ENCODE measurements at places on chromosomes 5 and 9. TPM values are rescaled to one million over a fixed set of nuclear protein-coding genes. Genes with fewer than 3 reads are reported as not detected.
A peak's percentile ranks its signal among the peaks of the same experiment; 100 is the strongest.

- H3K27me3 ChIP-seq: no peaks in the 10 kb centered on the region
- no peak for DNase-seq
These were observed 302.4 kb upstream of the ZNF462 start for GRCh38 chr9:106560540-106560939.

- H3K27me3 ChIP-seq: peaks cover 35% of the 10 kb centered on the region
- H3K4me1 ChIP-seq: peaks cover 45% of the 10 kb centered on the region
- no peak for DNase-seq
- H3K36me3 ChIP-seq: no peaks in the 10 kb centered on the region
These were observed at the start of the genes EIF4E1B and SNCB for GRCh38 chr5:176629853-176630680. Gene EIF4E1B (plus strand): TSS chr5:176630675. CDS start chr5:176642788, 12,113 bp downstream. Gene SNCB (minus strand): TSS chr5:176630534. CDS start chr5:176629654, 880 bp downstream.

- peaks cover 3% of the 10 kb centered on the region for H3K36me3 ChIP-seq
- H3K4me1 ChIP-seq: peaks cover 17% of the 10 kb centered on the region
- DNase-seq: no peak
- H3K4me3 ChIP-seq: no peak overlapping the region
- H3K27me3 ChIP-seq: no peaks in the 10 kb centered on the region
These were observed 12.8 kb downstream of the AKNA start for GRCh38 chr9:114374936-114375335.

DNA sequence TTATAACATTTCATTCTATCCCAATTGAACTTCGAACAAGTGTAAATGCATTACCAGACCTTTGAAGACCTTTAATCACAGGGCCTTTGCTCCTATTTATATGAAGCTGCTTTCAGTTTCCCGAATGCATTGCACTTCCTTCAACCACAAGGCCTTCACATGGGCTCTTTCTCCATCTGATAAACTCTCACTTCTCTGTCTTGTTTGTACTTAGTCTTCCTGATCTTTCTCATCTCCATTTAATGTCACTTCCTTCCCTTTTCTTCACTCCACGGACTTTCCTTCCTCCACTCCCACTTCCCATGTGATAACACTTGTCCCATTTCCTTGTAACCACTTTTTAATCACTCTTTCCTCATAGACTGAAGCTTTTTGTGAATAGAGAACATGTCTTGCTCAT is 74.3 kb upstream of the TNC start:
- DNase-seq: no peak
- no peaks in the 10 kb centered on the region for H3K27me3 ChIP-seq
- no peaks in the 10 kb centered on the region for H3K4me1 ChIP-seq
- no peak overlapping the region for H3K27ac ChIP-seq
- H3K4me3 ChIP-seq: no peak overlapping the region

DNA sequence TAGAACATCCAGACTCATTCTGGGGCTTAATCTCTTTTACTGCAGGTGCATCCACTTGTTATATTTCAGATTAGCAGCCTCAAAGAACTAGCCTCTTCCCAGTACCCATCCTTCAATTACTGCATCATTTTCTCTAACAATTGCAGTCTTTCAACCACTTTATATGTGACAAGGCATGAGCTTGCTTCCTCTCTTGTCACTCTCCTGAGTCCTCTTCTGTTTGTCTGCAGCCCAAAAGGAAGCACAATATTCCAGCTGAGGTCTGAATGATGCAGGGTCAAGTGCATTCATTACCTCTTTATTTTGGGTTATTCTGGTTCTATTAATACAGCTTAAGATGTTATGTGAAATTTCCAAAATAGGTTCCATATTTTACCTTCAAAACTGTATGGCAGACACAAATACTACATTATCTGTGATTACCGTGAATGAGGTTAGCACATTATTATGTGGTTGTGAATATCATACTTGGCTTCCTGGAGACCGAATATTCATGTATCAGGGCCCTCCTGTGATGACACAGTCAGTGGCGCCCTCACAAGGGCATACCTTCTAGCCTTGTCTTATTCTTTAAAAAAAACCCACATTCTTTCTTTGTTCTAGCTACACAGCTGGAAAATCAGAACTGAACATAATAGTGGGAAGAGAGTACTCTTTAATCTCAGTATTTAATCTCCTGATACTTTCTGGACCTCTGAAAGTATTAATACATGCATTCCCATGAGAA is 323.8 kb downstream of the PDE4D start:
- H3K4me1 ChIP-seq: no peaks in the 10 kb centered on the region
- no peaks in the 10 kb centered on the region for H3K36me3 ChIP-seq
- DNase-seq: no peak

DNA sequence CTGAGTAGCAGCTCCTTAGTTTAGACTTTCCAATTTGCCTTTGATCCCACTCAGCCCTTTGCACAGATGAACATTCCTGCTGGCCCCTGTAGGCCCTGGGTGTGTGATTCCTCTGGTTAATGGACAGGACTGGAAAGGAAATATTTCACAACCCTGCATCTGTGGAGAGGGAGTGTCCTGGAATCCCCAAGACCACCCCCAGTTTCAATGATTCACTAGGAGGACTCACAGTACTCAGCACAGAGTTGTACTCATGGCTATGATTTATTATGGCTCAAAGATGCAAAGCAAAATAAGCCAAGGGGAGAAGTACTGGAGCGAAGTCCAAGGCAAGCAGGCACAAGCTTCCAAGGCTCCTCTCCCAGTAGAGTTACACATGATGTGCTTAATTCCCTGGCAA is 42.4 kb upstream of the TJP2 start:
- peaks cover 30% of the 10 kb centered on the region for H3K4me1 ChIP-seq
- H3K27ac ChIP-seq: peak overlapping the region; percentile 89
- H3K36me3 ChIP-seq: no peaks in the 10 kb centered on the region
- no peaks in the 10 kb centered on the region for H3K27me3 ChIP-seq
- H3K4me3 ChIP-seq: no peak overlapping the region

The NIPAL4 gene
- polyA plus RNA-seq: 12.6 TPM

DNA sequence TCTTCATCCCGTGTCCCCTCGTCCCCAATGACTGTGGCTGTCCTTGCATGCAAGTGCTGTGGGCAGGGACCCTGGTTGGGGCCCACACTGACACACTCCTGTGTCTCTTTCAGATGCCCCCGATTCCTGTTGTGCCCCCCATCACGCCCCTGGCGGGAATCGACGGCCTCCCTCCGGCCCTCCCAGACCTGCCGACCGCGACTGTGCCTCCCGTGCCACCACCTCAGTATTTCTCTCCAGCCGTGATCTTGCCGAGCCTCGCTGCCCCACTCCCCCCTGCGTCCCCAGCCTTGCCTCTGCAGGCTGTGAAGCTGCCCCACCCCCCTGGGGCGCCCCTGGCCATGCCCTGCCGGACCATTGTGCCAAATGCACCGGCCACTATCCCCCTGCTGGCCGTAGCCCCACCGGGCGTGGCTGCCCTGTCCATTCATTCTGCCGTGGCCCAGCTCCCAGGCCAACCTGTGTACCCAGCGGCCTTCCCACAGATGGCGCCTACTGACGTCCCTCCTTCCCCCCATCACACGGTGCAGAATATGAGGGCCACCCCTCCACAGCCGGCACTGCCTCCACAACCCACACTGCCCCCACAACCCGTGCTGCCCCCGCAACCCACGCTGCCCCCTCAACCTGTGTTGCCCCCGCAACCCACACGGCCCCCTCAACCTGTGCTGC is 75.0 kb downstream of the WNK2 start:
- H3K36me3 ChIP-seq: no peaks in the 10 kb centered on the region
- no peak overlapping the region for H3K27ac ChIP-seq
- no peak overlapping the region for H3K4me3 ChIP-seq
- no peak for DNase-seq

DNA sequence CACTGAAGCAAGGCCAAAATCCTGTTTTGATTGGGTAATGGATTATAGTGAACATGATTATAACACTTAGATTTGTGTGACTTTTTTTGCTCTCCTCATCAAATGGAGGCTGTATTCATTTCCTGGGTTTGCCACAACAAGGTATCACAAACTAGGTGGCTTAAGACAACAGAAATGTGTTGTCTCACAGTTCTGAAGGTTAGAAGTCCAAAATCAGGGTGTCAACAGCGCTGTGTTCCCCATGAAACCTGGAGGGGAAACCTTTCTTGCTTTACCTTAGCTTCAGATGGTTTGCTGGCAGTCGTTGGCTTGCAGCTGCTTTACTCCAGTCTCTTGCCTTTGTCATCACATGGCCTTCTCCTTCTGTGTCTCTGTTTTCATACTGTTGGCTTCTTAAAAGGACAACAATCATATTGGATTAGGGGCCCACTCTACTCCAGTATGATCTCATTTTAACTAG is 32.4 kb downstream of the CDC42SE2 start:
- no peaks in the 10 kb centered on the region for H3K27me3 ChIP-seq
- no peaks in the 10 kb centered on the region for H3K4me1 ChIP-seq
- no peak for DNase-seq
- no peak overlapping the region for H3K4me3 ChIP-seq

The GRIA1 gene
- polyA plus RNA-seq: not detected

- H3K27me3 ChIP-seq: peaks cover 35% of the 10 kb centered on the region
- DNase-seq: no peak
- H3K4me3 ChIP-seq: peak overlapping the region; percentile 22
- no peaks in the 10 kb centered on the region for H3K36me3 ChIP-seq
- H3K27ac ChIP-seq: no peak overlapping the region
- H3K4me1 ChIP-seq: peaks cover 45% of the 10 kb centered on the region
These were observed 898 bp downstream of the STC2 start for GRCh38 chr5:173327084-173327947.

- no peaks in the 10 kb centered on the region for H3K4me1 ChIP-seq
- no peak for DNase-seq
- no peak overlapping the region for H3K27ac ChIP-seq
- no peaks in the 10 kb centered on the region for H3K27me3 ChIP-seq
- no peaks in the 10 kb centered on the region for H3K36me3 ChIP-seq
These were observed 248.4 kb downstream of the CDH12 start for GRCh38 chr5:22604711-22605110.

The IFNK gene
- 32.7 TPM for polyA plus RNA-seq

The C9orf50 gene
- not detected for polyA plus RNA-seq

The LRRC19 gene
- not detected for polyA plus RNA-seq

GRCh38 chr5:1787472-1788047 is 12.1 kb downstream of the MRPL36 start:
- no peak for DNase-seq
- H3K4me1 ChIP-seq: peaks cover 21% of the 10 kb centered on the region
- H3K27me3 ChIP-seq: no peaks in the 10 kb centered on the region
- no peak overlapping the region for H3K27ac ChIP-seq
